Tibial nerve (tissue), 4 donors: ENCODE measurements at places on chromosomes 12 and 14. TPM values are rescaled to one million over a fixed set of nuclear protein-coding genes. Genes with fewer than 3 reads are reported as not detected.

The KLRD1 gene
- total RNA-seq = 1.3 TPM

GRCh38 chr12:86170051-86170450, 86.1 kb downstream of the MGAT4C start:
- no peak for DNase-seq

- peak; percentile 76 for DNase-seq
These were observed 39.8 kb downstream of the ELK3 start for GRCh38 chr12:96233939-96234461.

DNA sequence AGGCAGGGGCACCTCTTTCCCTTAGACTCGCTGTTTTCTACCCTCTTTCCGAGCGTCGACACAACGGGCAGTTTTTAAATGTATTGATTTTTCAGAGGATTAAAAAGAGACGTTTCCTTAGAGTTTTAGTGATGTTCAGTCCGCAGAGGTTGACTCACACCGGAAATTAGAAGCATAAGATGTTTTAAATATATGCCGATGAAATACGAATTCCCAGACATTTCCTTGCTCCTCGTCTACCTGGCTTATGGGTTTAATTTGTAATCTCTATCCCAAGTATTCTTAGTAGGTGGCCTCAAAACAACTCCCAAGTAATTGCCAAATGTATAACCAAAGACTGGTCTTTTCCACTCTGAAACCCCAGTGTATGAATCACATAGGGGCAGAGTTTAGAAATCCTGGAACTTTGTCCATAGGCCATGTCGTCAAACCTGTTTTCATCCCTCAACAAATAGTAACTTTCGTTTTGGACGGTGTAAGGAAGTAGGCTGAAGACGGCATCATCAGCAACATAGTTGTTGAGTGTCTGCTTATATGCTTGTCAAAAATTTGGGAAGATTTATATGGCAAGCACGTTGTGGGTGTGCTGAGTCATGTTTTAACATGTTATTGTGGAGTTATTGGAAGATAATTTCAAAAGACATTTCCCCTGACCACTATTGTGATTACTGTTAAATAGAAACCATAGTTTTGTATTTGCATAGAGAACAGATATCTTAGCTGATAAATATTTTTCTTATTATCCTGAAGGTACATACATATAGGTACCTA, 824 bp downstream of the TBK1 start:
- DNase-seq = no peak

DNA sequence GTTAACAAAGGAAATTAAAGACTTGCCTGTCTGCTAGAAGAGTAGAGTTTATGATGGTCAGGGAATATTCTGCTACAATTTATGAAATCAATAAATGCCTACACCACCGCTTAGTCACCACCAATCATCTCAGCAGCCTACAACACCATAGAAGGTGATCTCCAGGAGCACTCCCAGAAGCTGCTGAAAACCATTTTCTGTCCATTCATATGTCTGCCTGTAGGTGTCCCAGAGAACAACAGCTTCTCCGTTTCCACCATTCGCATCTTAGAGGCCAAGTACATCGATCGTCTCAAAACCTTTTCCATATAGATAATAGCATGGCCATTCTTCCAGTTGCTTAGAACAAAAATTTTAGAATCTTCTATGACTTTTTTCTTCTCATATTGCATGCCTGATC, 303.4 kb downstream of the KCNC2 start:
- no peak for DNase-seq

GRCh38 chr12:32124637-32125036, 18.0 kb downstream of the BICD1 start:
- no peak for DNase-seq

GRCh38 chr12:26510354-26510674, 314.9 kb downstream of the SSPN start:
- no peak for DNase-seq

- DNase-seq = no peak
These were observed 122.7 kb downstream of the SLC38A6 start for GRCh38 chr14:61103541-61104339.

DNA sequence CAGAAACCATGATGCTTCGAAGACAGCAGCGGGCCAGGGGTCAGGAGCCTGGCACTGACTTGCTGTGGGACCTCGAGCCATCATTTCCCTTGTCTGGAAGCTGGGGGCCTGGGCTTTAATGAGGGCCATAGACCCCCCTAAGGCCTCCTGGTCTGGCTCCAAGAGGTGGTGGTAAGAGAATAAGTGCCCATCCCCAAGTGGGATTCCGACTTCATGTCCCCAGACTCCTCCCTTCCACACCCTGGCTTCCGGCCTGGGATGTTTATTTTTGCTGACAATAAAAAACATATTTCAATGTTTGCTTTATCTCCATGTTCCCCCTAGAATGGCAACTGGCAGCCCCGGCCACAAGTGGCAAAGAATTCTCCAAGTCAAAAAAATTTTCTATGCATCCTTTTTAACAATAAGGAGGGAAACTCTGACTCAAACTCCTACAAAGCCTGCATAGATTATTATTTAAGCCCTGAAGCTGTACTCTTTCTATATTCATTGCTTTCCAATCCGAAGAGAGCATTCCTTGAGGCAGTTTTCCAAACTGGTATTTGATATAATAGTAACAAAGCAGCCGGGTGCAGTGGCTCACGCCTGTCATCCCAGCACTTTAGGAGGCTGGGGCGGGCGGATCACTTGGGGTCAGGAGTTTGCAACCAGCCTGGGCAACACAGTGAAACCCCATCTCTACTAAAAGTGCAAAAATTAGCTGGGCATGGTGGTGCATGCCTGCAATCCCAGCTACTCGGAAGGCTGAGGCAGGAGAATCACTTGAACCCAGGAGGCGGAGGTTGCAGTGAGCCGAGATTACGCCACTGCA, 84.0 kb downstream of the ITPK1 start:
- DNase-seq = no peak

- no peak for DNase-seq
These were observed 374.9 kb downstream of the SLC6A15 start for GRCh38 chr12:84537666-84538065.

The GLT8D2 gene
- total RNA-seq = 30.1 TPM

DNA sequence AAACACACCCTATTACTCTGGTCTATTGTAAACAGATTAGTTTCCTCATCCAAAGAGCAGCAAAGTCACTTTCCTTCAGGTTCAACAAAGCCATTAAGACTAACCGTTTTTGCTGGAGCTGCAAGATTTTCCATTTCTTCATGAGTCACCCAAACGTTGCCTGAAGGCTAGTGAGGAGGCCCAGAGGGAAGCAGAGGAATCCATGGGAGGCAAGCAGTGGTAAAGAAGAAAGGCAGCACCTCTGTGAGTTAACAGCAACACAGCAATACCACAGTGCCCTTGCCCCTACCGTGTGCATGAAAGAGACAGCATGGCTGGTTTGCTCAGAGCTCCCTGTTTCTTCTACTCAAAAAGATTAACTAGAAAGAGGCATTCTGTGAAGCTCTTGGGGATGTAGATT, 206.3 kb downstream of the ACSS3 start:
- no peak for DNase-seq

DNA sequence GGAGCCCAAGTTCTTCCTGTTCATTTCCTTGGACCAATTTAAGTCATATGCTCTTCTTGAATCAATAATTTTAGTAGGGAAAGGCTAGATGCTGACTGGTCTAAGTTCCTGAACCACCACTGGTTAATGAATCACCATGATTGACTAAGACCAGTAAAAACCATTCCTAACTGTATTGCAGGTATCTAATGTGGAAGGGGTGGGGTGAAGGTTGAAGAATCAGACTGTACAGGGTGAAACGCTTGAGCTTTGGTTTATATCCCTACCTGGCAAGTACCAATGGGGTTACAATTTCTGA, 100.1 kb downstream of the DYRK2 start:
- no peak for DNase-seq

GRCh38 chr12:90028635-90029051, 320.0 kb upstream of the ATP2B1 start:
- no peak for DNase-seq

The LALBA gene
- not detected for total RNA-seq

DNA sequence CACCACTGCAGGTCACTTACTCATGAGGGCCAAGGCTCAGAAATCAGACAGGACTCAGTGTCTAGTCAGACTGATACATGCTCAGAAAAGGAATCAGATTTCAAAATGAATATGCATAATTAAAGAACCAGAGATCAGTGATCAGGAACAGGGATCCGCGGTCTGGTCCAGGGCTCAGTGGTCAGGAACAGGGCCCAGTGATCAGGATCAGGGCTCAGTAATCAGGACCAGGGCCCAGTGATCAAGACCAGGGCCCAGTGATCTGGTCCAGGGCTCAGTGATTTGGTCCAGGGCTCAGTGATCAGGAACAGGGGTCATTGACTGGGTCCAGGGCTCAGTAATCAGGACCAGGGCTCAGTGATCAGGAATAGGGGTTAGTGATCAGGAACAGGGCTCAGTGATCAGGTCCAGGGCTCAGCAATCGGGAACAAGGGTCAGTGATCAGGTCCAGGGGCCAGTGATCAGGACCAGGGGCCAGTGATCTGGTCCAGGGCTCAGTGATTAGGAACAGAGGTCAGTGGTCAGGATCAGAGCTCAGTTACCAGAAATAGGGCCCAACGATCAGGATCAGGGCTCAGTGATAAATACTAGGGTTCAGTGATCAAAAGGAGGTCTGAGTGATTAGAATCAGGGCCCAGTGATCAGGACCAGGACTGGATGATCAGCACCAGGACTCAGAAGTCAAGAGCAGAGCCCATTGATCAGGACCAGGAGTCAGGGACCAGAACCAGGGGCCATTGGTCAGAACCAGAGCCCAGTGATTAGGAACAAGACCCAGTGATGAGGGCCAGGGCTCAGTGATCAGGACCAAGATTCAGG, 175.3 kb downstream of the TMEM121 start:
- DNase-seq = no peak

DNA sequence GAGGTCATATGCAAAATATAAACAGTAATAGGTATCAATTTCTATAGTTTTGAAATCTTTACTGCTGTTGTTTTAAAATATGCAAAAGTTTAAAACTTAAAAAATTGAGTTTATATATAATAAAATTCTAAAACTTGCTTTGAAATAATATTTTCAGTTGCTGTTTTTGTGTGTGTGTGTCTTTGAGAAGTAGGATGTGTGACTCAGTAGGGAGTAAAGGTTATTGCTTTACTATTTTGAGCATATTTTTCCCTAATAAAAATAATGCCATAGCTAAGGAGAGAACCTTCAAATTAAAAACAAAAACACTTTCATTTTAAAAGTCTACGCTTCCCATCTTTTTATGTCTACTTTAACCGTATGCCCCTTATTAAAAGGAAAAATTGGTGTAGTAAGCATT, 238.1 kb downstream of the FBXL14 start:
- DNase-seq = no peak

The TOMM20L gene
- 2.2 TPM for total RNA-seq

DNA sequence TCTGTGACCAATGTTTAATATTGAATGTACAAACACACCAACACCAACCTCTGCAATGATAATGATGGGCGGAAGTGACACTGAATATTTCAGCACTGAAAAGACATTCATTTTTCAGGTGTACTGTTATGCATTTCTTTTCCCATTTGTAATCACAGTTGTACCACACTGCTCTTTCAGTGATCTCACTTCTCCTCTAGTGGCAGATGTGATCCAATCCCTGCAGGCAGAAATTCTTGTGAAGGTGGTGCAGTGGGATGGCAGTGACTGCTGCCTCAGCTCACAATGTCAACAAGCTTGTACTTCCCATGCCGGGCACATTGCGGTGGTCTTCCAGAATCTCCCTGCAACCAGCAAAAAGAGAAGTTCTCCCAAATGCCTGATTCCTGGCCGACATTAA, 23.0 kb upstream of the ERGIC2 start:
- no peak for DNase-seq

DNA sequence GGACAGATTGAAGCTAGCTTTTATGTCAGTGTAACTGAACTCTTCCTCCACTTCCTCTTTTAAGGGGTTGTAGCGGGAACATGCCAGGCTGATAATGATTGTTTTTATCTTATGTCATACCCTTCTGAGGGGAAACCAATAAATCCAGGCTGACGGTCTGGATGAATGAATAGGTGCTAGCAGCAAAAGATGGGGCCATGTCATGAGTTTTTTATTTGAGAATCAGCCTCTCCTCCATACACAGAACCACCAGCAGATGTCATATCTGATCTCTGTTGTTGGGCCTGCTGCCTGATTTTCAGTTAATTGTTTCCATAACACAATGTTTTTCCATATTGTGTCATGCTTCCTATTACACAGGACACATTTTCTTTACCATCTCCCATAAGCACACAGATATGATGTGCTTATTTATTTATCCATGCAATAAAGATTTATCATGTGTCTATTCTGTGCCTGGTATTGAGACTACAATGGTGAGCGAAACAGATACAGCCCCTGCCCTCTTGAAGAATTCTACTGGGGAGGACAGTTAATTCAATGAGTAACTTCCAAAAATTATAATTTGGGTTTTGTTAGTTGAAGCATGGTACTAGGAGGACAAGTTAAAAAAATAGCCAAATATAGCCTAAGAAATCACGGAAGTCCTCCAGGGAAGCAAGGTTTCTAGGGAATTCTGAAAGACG, 33.6 kb upstream of the CRY1 start:
- DNase-seq = no peak

DNA sequence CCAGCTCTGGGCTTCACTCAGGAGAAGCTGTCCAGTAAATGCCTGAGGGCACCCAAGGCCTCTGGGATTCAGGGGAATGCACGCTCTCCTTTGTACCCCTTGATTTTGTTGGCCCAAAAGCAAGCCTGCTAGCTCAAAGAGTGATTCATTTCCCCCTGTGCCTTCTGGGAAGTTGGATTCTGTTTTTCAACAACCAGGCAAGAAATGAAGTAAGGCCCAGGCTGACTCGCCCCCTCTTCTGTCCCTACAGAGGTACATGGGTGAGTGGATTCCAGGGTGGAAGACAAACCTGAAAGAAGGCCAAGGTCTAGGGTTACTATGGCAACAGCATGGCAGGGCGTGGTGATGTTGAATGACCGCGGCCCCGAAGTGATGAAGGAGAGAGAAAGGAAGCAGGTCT, 9.3 kb upstream of the SERPINA5 start:
- no peak for DNase-seq

- DNase-seq = no peak
These were observed 68.5 kb downstream of the SLC6A12 start for GRCh38 chr12:145369-145960.

- DNase-seq = no peak
These were observed 71.6 kb upstream of the KRAS start for GRCh38 chr12:25322351-25322750.

DNA sequence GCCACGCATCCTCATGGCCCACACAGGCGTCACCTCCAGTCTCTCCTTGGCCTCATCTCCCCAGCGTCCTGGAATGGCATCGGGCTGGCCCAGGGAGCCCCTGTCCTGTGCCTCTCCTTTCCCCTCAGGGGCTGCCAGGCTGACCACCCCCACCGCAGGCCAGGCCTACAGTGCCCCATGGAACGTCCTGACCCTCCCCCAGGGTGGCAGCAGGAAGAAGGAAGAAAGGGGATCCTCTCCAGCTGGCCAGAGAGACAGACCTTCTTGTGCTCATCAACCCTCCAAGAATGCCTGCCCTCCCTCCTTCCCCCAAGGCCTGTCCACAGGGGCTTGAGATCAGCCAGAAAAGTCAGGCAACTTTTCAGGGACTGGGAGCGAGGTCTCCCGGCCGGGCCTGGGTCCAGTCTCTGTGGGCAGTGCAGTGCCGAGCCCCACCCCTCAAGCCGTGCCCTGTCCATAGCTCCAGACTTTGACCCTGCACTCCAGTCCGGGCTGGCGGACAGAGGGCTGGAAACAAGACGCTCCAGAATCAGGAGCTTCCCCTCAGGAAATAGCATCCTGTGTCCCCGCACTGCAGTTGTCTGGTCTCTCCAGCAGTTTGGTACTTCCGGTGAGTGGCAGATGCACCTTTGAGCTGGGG, at the start of gene DAO:
Gene DAO (plus strand): TSS at position 478 of the 640 bp plus-strand sequence. CDS start 4,915 bp downstream, outside the sequence.
- no peak for DNase-seq
